ENCODE measurements at places on chromosomes 2 and 18.

- DNase-seq = no peak
Measured at GRCh38 chr2:111919365-111919764, 21.0 kb downstream of the MERTK start.

DNA sequence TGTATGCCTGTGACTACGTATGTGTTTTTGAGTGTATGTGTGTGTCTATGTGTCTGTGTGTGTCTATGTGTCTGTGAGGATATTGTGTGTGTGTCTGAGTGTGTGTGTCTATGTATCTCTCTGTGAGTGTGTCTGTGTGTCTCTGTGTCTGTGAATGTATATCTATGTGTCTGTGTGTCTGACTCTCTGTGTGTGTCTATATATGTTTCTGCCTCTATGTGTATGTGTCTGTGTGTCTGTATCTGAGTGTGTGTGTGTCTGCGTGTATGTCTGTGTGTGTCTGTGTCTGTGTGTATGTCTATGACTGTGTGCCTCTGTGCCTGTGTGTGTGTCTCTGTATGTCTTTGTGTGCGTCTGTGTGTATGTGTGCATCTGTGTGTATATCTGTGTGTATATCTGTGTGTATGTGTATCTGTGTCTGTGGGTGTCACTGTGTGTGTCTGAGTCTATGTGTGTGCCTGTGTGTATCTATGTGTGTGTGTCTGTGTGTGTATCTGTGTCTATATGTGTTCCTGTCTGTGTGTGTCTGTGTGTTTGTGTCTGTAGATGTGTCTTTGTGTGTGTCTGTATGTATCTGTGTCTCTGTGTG, 172.7 kb downstream of the MYCN start:
- no peak for DNase-seq

DNA sequence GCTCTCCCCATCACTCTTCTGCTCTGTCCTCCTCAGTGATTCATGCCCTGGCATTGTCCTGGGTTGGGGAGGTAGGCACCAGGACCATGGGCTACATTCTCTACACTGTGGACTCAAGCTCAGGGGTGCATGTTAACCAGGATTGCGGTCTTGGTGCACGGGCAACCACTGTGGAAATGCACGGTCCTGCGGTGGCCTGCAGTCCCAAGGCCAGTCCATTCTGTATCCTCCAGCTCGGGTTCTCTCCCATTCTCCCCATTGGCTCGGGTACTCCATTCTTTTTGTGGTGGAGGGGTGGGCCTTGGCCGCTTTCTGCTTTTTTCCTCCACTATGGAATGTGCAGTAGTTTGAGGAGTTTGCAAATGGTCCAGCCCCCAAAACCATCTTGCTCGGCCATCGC, 215.0 kb upstream of the MYT1L start:
- no peak for DNase-seq

DNA sequence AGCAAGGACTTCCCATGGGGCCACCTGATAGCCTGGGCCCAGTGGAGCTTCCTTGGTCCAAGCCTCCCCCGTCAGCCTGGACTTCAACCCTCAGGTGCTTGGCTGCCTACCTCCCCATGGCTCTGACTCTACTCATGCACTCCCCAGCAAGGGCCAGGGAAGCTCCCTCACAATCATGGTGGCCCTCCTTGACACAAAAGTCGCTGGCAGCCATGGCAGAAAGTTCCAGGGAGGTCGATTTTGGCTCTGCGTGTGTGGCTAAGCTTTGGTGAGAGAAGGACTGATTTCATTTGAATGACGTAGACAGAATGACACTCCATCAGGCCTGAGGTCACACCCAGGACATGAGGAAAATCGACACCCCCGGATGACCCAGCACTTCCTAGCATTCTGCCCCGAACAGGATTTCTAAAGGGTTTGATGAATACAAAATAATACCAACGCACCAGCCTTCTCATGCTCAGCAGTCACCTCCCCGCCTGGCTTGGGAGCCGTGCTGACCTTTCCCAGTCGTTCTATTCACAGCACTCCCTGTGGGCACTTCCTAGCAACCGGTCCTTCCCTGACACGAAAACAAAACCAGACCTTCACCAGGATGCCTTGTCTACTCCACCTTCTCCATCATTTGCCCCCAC, 52.7 kb downstream of the LBH start:
- no peak for DNase-seq

GRCh38 chr2:27233341-27233740, 16.2 kb downstream of the CAD start:
- no peak for DNase-seq
